Panc1 (cell line): ENCODE measurements at places on chromosomes 4 and X.

DNA sequence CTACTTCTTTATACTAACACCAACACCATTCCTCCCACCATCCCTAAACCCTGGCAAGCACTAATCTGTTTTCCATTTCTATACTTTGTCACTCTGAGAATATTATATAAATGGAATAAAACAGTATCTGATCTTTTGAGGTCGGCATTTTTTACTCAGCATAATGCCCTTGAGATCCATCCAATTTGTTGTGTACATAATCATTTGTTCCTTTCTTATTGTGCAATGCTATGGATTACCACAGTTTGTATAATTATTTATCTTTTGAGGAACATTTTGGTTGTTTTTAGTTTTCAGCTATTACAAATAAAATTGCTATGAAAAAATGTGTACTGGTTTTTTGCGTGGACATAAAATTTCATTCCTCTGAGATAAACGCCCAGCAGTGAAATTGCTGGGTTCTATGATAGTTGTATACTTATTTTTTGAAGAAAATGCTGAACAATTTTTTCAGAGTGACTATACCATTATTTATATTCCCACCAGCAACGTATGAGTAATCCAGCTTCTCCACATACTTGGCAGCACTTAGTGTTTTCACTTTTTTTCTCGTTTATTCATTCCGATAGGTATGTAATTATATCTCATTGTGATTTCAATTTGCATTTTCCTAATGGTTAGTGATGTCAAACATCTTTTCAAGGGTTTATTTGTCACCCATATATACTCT, 154.3 kb upstream of the DCAF8L1 start:
- DNase-seq, result no peak

- no peak for DNase-seq
Observed at GRCh38 chr4:181676546-181676945, 566.7 kb upstream of the TENM3 start.

DNA sequence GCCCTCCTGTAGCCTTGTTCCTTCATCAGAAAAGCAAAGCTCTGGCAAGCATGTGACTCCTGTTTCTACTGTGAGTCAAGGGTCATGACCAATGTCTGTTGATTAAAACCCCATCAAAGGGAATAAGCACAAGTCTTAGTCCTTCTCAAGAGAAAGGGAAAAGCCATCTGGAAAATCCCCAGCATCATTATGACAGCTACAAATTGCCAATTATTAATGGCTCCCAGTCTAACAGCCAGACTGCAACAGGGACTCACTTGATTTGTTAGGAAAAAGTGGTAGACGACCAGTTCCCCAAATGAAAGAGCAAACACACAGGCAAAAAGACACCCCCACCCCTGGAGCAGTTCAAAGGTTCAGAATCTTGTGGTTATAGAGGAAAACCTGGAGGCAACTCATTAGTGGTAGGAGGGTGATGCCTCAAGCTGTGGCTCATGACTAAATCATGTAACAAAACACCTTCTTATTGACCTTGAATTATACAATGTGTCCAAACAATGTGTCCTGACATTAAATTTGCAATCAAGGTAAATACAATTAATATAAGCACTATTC, 315.7 kb downstream of the HNRNPD start:
- DNase-seq, result no peak

- DNase-seq, result no peak
Observed at GRCh38 chrX:36650622-36651021, 357.5 kb upstream of the FAM47C start.

DNA sequence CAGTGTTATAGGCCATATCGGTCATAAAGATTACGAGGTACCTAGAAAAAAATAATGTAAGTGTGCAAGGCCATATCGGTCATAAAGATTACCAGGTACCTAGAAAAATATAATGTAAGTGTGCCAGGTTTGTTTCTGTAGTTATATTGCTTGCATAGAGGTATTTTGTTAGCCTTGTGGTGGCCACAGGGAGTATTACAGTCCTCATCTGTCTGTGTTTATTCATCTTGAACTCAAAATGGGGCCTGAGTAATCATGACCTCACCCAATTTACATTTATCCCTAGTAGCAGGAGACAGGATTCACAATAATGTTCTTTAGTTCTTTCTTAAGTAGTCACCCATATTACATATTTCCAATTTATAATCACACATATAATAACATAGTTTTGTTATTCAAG, 459.7 kb downstream of the MID1IP1 start:
- no peak for DNase-seq

DNA sequence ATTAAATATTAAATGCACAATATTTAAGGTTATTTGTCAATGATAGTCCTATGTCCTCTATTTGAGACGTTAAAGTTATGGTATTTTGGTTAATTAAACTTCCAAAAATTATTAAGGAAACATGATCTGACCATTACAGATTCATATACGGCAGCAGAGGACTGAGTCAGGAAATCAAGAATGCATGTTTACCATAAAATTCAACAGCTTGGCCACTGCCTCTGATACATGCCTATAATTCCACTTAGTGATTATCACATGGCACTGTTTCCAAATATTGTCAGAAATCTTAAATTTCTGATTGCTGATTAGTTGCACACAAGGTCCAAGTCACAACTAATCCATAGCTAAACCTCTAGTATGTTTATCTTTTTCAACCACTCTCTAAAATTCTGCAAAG, 232.2 kb upstream of the UGT8 start:
- no peak for DNase-seq

GRCh38 chrX:107677501-107677901, 49.2 kb downstream of the PRPS1 start:
- DNase-seq, result no peak

DNA sequence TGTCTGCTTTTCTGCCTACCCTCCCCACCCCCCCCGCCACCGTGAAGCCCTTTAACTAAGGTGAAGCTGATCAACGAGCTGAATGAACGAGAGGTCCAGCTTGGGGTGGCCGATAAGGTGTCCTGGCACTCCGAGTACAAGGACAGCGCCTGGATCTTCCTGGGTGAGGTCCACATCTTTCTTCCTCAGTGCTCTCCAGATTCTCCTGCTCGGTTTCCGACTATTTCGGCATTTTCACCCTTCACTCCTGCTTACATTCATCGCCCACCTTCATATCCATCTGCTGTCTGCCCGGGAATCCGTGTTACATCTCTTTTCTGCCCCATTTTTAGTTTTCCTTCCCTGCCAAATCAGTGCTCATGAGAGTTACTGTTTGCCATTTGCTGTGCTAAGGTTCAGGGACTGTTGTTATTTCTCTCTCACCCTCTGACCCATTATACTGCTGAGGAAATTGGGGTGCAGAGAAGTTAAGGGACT, 459 bp downstream of the RBMX2 start:
- no peak for DNase-seq

DNA sequence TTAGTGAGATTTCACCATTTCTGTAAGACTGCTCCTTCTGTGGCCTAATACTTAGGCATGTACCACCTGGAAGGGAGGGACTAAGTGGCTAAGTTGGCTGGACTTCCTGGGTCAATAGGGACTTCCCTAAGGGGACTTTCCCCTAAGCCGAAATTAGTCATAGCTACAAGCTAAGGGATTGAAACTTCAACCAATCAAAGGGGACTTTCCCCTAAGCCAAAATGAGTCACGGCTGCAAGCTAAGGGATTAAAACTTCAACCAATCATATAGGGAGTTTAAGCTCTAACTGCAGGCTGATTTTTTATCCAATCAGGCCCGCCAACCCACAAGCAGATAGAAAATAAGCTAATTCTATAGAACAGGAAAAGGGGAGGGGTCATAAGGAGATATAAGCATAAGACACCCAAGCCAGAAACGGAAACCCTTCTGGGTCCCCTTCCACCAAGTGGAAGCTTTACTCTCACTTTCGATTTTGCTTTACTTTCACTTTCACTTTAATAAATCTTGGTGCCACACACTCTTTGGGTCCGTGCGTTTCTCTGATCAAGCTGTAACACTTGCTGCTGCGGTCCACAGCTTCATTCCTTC, 382.8 kb downstream of the KLHL4 start:
- DNase-seq, result no peak

DNA sequence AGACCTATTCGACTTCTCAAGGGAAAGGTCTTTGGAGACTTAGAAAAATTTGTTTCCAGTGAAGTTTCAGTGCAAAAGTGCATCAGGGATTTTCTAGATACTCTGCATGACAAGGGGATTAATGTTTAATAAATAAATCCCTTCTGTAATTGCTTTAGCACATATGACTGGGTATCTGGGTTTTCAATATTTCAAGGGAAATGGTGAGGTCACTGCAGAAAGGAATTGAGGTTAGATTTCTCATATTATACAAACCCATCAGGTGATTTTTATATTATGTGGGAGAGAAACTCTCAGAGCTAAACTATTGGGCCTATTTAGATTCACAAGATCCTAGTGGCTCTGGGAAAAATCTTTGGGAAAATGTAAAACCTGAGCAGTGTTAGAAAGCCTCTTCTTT, 48.3 kb upstream of the SLC4A4 start:
- DNase-seq, result no peak

DNA sequence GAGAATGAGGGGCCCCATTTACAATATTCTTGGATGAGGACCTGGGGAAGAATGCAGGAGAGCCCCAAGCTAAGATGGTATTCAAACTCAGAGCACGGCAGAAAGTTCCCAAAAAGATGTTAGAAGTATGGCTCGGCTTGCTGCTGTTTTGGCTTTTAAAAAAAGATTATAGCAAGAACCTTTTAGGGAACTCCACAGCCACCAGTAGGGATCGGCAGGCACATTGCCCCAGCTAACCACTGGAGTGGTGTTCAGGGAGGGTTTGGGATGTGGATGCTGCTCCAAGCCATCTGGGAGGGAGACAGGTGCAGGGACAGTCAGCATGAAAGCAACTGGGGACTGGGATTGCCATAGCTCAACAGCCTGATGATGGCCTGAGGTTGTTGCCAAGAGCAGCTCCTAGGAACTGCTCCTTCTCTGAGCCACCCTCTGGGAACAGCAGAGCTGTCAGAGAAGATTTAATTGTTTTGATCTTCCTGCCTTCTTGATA, 63.0 kb downstream of the SORBS2 start:
- DNase-seq, result no peak

DNA sequence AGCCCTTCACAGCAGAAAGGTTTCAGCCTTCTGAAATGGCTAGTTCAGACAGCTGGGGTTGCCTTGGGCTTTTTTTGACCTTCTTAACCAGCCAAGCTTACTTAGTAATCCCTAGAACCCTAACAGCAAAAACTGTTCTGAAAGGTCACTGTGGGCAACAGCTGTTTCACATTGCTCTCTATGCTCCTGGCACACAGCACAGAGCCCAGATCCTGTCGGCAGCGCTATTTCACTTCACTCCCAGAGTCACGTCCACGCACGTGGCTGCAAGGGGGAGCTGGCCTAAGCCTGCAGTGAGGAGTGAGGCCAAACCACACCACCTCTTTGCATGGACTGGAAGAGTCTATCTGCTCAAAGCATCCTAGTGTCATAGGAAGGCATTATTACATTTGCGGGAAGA, 32.0 kb upstream of the STS start:
- no peak for DNase-seq

DNA sequence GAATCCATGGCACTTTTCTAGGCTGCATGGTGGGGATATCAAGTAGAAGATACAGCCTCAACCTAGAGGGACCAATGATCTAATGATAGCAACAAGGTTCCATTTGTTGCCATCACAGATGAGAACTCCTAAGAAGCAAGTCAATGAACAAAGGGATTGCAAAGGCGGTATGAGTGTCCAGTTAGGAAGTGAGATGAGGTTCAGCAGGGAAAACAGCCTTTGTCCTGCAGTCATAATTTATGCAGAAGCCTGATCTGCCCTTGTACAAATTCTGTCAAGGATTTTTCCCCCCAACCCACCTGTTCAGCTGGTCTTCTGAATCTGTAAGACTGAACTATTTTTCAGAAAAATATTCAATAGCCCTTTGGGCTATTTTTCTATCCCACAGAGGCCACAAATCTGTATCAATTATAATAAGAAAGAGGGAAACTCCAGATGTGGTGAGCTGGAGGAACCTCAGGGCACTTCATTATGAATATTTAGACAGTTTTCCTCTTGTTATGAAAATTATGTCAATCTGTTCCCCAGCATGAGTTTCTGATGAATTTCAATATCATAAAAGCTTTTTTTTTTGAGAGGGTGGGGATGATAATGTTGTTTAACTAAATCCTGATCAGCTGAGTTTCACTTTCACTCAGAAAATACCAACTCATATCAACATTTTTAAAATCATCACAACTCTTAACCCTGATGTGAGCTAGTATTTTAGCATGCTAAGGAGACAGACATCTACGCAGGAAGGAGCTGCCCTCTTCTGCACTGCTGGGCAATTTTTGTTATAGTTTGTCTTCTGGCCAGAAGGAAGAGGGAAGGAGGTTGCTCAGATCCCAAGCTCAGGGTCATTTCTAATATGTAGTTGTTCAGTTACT, 127.2 kb upstream of the MAP3K15 start:
- no peak for DNase-seq

DNA sequence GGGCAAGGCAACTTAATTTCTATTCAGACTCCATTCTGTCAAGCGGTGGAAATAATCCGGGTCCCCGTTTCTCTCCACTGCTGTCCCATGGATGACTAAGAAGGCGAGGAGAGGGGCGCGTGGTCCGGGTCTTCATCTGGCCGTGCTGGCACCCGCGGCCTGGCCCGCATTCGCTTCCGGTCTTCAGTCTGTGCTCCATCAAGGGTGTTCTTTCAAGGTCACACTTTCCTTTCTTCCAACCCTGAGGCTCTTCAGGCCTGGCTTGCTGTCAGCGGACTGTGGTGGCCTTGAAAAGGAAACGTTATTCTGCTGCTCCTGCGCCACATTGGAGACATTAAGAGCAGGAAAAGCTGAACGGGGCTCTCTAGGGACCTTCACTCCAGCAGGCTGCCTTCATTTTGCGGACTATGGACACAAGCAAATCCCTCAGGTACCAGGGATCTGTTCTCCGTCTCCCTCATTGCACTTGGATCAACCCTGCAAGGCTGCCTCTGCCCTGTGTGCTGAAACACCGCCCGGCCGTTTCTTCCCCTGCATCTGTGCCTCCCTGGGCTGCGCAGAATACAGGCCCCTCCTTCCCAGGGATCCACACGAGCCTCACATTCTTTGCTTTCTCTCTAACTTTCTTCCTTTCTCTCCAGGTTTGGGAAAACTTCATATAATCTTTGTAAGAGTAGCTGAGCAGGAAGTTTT, 5.7 kb upstream of the SLC25A4 start:
- DNase-seq, result no peak
